CD4-positive, alpha-beta memory T cell (primary cell): ENCODE measurements at places on chromosomes 5 and 9.

DNA sequence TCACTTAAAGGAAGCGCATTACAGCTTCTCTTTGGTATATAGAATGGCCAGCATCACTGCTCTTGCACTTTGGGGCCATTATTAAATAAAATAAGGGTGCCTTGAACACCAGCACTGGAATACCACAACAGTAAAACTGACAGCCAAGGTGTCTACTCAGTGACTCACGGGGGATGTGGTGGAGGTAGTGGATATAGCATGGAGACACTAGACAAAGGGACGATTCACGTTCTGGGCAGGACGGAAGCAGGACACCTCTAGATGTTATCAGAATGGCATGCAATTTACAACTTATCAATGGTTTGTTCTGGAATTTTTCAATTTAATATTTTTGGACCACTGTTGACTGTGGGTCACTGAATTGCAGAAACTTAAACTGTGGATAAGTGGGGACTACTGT is 32.9 kb upstream of the PDE8B start:
- no peak for DNase-seq

- DNase-seq, result no peak
Measured at GRCh38 chr9:2297771-2298170, 282.6 kb downstream of the SMARCA2 start.

GRCh38 chr5:88827997-88828396 is 55.0 kb downstream of the MEF2C start:
- DNase-seq, result no peak

DNA sequence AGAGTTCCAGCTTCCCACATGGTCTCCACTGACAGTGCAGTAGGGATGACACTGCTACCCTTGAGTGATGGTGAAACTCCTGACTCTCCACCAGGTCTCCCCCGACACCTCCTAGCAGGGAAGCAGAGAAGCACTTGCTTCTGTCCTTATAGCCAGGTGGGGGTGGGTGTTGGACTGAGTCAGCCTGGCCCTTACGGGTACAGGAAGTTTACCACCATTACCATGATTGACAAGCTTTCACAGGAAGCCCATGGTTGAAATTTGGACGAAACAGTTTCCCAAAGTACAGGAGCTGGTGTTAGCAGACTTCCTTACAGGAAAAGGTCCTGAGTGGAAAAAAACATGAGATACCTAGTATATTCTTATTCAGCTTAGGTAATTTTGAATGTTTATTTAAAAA is 3.1 kb upstream of the FBXL7 start:
- DNase-seq, result no peak

GRCh38 chr9:93129286-93129685 is 4.8 kb downstream of the NINJ1 start:
- DNase-seq, result no peak
